ENCODE measurements at places on chromosomes 16 and 17.

GRCh38 chr16:14629612-14629918 is 495 bp downstream of the PARN start:
- peak; percentile 4 for DNase-seq

GRCh38 chr16:53695070-53695469 is 8.6 kb downstream of the RPGRIP1L start:
- no peak for DNase-seq

GRCh38 chr16:22214889-22215288 is 8.8 kb downstream of the EEF2K start:
- DNase-seq: no peak

DNA sequence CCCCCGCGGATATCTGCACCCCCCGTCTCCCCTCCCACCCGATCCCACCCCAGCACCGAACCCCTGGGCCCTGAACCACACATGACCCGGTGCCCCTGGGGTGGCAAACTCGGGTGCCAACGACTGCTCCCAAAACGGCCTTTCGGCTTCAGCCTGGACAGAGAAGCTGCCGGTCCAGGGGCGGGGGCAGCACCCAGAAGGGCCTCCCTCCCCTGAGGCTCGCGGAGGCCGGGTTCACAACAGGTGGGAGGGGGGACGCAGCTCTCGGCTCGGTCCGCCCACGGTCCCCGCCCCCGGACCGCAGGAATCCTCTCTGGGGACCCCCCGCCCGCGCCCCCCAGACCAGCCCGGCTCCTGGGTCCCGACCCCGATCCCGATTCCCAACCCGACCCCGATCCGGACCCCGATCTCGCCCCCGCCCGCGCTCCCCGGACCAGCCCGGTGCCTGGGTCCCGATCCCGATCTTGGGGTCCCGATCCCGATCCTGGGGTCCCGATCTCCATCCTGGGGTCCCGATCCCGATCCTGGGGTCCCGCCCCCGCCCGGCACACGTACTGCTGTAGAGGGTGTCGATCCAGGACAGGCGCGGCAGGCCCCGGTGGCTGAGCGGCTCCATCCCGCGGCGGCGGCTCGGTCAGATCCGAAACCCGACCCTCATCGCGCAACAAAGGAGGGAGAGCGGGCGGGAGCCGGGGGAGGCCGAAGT is 516 bp downstream of the ABR start:
- no peak for DNase-seq

DNA sequence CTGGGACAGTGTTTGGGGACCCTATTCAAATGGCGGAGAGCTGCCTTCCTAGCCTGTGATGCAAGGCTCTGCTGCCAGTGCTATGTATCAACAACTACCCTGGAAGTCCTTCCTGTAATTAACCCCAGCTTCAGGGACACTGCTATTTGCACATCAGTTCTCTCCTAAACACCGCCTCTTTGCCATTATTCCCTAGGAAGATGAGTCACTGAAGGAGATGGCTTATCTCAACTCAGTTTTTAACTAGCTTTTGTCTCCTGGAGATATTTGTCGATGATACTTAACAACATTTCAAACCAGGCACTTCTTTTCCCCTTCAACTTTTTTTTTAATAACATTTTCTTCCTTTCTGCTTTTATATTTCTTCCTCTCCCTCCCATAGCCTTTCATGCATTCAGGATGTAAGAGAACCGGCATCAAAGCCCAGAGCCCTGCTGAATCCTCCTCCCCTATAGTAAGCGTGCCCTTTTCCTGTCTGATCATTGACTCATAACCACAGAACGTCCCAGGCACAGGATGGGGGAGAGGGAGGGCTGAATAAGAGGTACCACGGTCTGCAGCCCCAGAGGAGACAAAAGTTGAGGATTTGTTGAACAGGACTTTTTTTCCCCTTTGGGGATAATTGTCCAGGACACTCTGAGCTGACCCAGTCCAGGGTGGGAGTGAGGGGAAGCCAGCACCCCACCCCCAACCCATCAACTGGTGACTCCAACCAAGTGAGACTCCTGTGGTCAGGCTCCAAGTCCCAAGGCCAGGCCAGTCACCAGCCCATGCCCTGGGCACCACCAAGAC is 387.8 kb upstream of the SALL1 start:
- DNase-seq: no peak

DNA sequence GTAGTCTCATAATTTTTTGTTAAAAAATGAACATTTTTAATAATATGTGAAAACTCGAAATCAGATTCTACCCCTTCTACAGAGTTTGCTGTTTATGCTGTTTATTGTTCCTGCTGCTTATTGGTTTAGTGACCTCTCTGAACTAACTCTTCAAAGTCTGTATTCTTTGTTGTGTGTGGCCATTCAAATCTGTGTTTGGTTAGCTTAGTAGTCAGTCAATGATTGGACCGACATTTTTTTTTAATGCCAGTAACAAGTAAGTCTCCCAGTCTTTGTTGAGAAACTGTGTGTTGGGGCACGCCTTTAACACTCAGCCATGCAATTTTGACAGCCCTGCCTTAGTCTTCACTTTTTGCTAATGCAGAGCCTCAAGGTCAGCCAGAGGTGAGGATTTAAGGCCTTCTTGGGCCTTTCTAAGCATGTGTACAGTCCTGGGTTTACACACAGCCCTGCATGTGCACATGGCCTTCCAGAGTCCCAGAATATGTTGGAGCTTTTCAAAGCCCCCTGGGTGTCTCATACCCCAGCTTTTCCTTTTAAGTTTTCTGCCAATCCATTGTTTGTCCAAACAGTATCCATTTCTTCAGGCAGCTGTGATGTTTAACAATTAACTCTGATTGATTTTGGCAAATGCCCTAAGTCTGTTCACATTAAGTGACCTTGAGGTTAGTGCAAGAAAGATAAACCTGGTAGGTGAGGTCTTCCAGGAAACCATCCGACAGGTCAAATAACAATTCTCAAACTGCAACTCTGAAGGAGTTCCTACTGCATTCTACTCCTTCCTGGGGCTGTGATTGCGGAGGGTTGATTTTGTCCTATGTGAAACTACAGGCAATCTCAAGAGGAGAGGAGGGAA is 389.3 kb downstream of the PMP22 start:
- no peak for DNase-seq

DNA sequence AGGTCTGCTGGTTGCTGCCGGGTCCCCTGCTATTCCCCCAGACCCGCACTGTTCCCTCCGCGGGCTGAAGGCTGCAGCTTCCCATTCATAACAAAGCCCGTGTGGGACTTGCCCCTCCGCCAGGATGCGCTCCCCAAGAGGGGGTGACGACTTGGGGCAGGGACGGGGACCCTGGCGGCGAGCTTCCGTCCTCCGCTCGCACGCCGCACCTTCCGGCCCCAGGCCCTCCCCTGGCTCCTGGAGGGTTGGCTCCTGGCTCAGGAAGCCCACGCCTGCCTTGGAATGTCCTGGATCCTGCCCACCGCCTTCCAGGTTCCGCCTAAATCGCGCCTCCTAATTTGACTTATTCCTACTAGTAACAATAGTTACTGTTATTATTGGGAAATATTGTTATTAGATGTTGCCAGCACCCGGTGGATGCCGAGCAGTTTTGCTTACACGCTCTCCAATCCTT is 1.1 kb upstream of the TFAP4 start:
- DNase-seq: no peak

- no peak for DNase-seq
Measured at GRCh38 chr17:17621254-17621653, 29.7 kb upstream of the PEMT start.

- DNase-seq: no peak
Measured at GRCh38 chr17:64773836-64774761, 112.0 kb upstream of the SMURF2 start.

GRCh38 chr17:44132275-44132821 is 8.9 kb upstream of the HDAC5 start:
- DNase-seq: no peak

DNA sequence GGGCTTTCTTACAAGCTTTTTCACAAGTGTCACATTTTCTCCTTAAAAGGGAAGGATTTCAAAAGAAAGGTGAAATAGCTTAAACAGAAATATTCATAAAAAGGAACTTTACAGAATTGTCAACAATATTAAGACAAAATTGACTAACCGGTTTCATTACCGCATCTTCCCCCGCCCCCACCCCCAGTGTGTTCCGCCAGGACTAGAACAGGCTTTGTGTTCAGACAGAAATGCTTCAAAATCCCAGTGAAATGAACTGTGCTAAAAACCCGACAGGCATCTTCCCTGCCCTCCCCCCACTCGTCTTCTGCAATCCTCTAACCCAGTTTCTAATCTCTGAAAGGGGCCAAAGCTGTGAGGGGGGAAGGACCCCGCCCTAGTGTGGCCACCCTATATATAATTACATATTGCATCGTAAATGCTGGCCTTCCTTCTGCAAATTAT is 990 bp upstream of the ROGDI start:
- DNase-seq: no peak

GRCh38 chr17:16465861-16466338 is 26.1 kb downstream of the LRRC75A start:
- DNase-seq: no peak

DNA sequence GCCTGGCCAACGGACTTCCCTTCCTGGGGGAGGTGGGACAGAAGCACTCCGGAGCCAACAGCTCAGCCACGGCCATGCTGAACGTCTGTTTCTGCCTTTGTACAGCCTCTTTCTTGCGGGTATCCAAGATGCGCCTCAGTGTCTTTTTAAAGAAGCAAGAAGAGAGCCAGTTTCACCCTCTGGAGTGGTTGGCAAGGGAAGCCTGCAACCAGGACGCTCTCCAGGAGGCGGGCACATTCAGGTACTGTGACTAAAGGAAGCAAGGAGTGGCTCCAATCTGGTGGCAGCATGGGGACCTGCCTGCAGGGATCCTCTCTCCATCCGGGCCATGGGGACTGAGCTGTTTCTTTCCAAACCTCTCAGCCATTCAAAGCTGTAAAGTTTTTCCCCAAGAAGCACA is 60.6 kb upstream of the ENDOV start:
- no peak for DNase-seq

- no peak for DNase-seq
Measured at GRCh38 chr17:39761861-39762496, 24.2 kb downstream of the GRB7 start.

GRCh38 chr16:85746460-85747215 is 4.3 kb downstream of the C16orf74 start:
- DNase-seq: no peak

DNA sequence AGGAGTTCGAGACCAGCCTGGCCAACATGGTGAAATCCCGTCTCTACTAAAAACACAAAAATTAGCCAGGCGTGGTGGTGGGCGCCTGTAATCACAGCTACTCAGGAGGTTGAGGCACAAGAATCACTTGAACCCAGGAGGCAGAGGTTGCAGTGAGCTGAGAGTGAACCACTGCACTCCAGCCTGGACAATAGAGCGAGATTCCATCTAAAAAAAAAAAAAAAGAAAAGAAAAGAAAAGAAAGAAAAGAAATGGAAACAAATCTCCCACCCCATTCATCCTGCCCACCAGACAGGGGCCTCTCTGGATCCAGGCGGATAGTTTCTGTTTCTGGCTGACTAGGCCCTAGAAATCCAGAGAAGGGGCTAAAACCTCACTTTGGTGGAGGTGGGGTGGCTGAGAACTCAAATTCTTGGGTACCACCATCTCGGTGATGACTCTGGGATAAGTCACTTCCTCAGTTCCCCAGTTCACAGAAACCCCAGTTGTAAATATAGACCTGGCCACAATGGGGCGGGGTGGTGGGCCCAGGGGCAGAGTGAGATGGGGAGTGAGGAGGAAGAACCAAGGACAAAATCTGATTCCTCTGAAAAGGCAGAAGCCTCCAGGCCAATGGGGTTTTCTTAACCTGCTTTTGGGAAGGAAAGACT is 22.2 kb downstream of the SOCS1 start:
- DNase-seq: no peak

- DNase-seq: no peak
Measured at GRCh38 chr17:31595666-31596381, 204.3 kb downstream of the RAB11FIP4 start.

DNA sequence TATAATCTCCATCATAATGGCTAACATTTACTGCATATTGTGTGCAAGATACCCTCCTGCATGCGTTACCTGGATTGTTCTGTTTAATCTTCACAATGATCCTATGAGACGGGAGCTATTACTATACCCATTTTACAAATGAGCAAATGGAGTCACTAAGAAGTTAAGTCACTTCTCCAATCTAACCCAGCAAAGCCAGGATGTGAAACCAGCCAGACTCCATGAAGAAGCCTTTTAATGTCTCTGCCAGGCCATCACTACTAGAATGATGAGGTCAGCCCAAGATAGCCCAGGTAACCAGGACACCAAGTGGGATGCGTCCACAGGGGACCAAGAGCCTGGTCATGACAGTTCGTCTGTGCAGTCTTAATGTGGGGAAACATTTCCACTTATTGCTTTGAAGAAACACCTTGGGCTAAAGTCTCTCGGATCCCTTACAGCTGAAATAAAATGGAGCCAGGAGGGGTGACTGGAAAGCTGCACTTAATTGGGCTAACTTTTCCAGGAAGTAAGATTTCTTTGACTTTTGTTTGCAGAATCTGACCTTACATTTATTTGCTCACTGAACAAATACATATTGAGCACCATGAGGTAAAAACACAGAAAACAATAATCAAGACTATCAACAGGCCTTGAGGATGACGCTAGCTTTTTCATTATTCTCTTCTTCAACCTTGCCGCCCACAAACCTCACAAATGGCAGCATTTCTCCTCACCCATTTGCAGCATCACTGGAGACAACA is 926 bp upstream of the SHCBP1 start:
- no peak for DNase-seq

- DNase-seq: peak; percentile 32
Measured at GRCh38 chr17:74736513-74737298, at the start of gene RAB37. TSS of gene RAB37 (plus strand) at chr17:74737256. CDS start at chr17:74737273, 17 bp downstream.

GRCh38 chr17:28174352-28175046 is 132.0 kb downstream of the NLK start:
- DNase-seq: peak; percentile 29

DNA sequence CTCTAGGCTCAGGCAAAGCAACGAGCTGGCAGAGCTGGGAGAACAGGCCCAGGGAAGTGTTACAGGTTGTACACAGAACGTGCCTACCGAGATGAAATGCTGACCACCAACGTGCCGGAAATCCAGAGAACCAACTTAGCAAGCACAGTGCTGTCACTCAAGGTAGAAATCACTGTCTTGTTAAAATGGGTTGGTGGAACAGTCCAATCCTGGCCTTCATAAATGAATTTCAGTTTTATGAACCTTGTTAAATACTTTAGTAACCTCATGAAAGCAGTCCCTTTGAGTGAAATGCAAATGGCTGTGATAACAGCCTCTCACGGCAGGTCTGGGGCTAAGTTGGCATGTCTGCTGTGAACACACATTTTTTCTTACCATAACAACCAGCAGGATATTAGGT is 29.0 kb downstream of the ETV4 start:
- DNase-seq: no peak

DNA sequence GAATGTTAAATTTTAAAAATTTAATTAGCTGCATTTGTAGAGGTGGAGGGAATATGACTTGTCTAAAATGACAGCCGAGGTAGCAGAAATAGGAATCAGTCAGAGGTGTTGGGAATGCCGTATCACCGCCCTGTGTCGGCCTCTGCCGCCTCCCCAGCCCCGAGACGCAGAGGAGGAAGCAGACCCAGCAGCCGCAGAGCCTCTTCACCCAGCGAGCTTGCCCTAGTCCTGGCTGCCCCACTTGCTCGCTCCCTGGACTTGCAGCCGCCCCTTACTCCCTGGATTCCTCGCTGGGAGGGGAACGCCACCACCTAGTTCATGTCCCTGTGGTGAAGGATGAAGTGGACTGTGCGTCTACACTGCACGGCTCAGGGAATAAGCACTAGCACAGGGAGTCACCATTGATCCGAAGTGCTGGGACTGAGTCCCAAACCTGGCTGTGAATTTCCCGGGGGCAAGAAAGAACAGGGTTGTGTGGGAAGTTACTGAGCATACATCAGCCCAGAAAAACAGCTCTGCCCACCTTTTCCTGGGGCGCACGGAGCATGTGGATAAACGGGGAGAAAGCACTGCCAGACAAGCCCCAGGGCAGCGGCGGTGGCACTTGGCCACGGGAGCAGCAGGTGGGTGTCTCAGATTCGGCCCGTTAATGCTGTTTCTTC is 76.8 kb downstream of the RPTOR start:
- DNase-seq: no peak
